NCI-H1417 treated with DMSO at 0.1 percent for 48 hours (cell line): ENCODE measurements at places on chromosomes 5 and 9.

DNA sequence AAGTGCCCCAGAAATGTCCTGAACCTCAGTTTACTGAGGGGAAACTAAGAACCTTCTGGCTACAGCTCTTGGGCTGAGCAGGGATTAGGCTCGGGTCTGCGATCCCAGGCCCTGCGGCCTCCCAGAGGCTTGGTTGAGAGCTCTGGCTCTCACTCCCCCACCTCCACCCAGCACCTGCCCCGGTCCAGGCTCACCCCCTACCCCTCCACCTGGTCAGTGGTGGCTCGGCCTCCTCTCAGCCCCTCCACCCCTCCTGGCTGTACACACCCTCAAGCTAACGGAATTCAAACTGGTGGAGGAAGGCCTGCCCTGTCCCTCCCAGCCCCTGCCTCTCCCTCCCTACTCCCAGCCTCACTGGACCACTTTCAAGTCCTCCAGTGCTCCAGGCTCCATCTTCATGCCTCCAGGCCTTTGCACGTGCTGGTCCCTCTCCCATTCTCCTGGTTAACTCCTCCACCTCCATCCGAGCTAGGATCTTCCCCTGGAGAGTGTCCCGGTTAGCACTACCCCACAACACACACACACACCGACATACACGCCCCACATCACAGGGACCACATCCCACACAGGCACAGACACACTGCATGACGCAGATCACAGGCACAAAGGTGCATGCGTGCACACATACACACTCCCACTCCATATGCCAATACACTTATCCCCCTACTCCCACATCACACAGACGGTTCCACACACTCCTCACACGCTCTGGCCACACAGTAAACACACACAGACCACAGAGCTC is 130.9 kb downstream of the C9orf50 start:
- no peak for DNase-seq

DNA sequence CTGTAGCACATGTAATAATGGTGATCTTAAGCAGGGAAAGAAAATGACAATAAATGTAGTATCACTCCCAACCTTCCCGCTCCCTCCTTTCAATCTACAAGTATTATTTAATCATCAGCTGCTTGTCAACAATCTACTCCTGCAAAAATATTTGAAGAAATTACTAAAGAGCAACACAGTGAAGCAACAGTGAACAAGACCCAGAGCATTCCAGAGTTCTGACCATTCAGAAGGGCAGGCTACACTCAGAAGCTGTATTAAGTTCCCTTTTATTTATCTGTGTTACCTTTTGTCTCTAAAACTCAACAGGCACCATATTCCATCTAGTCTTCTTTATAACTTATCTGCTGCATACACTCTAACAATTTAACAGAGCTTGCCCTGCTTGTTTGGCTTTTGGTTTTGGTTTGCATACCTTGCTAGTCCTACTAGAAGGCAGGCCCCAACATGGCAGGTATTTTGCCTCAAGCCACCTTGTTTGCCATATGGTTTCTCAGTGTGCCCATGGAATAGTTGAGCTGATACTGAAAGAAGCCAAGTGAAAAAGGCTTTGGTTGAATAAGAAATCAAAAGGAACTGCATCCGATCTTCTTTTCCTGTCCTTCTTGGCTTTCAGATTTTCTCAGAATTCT is 253.9 kb downstream of the CEMIP2 start:
- no peak for DNase-seq

- DNase-seq, result no peak
Observed at GRCh38 chr9:122944960-122945888, 4.4 kb downstream of the RABGAP1 start.

- DNase-seq, result no peak
Observed at GRCh38 chr9:14315875-14316601, 2.1 kb upstream of the NFIB start.

- DNase-seq, result no peak
Observed at GRCh38 chr9:75962013-75962661, 71.7 kb downstream of the PCSK5 start.

- no peak for DNase-seq
Observed at GRCh38 chr9:126123927-126124326, 202.7 kb upstream of the MVB12B start.

DNA sequence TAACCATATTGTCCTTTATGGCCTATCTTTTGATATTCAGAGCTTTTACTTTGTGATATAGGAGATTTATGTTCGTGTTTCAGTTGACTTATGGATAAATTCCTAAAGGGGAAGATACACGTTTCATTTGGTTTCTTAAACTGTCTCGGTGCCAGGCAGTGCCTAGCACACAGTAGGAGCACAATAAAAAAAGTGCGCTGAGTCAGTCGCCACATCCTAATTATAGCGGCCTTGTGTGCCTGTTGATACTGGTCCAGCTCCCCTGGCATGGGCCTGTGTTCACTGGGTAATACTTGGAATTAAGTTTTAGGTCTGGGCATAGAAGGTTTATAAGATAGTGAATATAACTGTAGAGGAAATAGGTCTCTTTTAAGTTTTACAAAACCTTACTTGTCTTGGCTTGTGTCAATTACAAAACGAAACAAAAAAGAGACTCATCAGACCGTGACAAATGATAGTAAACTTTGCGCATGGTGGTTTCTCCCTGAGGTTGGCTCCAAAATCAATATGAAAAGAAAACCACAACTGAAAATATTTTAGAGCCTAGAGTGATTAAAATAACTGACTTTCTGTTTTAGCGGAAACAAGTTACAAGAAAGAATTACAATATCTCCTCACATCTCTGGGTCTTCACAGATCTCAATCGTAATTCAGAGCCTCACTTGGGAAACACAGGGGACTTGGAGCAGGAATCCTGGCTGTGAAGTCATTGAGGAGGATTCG is 84.8 kb downstream of the MVB12B start:
- no peak for DNase-seq
